ENCODE measurements at places on chromosomes 7 and 10.

GRCh38 chr7:20089431-20089830, 127.8 kb downstream of the MACC1 start:
- no peak for DNase-seq

DNA sequence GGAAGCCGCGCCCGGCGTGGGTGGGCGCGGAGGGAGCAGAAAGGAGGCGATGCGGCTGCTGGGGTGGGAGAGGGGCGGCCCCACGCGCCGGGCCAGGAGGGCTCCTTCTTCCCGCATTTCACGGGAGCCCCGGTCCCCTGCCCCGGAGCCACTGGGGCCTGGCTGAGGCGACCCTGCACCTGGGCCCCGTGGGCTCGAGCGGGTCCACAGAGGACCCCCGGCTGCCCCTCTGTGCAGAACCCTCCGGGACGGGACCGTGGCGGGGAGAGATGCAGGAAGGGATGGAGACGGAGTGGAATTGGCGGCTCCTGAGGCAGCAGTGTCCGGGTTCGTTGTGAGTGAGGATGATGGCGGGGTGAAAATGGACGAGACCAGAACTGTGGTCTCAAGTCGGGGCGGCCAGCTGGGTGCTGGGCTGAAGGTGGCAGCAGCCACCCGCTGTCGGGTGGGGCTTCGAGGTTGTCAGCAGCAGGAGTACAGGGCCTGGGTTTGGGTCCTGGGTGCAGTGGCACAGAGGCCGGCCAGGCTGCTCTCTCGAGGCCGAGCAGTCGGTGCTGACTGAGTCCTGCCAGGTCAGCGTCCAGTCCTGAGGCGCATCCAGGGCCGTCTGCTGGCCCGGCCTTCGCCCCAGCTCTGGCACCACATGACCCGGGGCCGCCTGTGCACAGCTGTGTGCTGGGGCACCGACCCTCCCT, 80.4 kb downstream of the VIPR2 start:
- DNase-seq: no peak

- no peak for DNase-seq
Observed at GRCh38 chr10:106652279-106652678, 512.2 kb downstream of the SORCS1 start.

GRCh38 chr7:109479388-109479787, 909.7 kb downstream of the DNAJB9 start:
- no peak for DNase-seq

DNA sequence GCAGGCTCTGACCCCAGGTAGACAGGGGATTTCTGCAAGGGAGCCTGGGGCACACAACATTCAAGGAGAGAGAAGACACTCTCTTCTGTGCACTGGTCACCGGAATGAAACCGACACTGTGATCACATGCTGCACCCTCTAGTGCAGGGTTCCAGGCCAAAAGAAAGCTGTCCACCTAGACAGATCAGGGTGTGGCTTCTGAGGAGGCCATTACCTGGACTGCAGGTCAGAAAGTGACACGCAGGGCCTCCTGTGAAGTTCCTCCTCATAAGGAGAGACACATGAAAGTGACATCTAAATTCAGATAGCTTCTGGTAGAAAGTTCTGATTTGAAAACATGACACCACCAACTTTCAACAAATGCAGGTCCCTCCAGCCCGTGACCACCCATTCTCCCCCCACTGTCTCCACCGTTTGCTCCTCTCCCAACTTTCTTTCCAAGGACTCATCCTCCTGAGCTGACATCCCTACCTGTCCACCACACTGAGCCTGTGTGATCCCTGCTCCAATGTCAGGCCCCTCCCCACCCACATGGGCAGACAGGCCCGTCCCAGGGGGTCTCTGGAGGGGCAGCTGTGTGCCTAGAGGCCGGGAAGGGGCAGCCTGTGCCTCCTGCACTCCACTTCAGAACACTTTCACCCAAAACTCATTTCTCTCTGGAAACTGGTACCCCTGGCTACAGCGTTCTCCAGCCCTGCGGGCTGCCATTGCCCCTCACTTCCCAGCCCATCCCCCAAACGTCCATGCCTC, 198.0 kb downstream of the TNS3 start:
- DNase-seq: no peak

- no peak for DNase-seq
Observed at GRCh38 chr7:158030566-158030965, 557.1 kb downstream of the PTPRN2 start.

- DNase-seq: no peak
Observed at GRCh38 chr10:122040786-122041185, 51.8 kb downstream of the TACC2 start.
